Immature natural killer cell (primary cell): ENCODE measurements at places on chromosomes 5 and 9.

DNA sequence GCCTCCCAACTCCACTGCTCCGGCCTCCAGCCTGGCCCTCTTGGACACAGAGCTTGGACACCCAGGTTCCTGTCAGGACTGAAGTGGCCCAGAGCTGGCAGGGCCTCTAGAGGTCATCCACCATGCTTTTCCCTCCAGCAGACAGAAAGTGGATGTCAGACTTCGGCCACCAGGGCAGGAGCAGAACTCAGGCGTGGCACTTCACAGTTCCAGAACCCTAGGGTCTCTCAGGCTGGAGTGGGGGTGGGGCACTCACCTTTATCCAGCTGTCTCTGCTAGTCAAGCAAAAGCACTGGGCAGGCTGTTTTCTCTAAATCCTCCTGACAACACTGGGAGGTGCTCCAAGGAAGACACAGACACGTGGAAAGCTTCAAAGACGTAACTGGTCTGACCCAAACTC, 35.6 kb upstream of the N4BP3 start:
- H3K4me3 ChIP-seq = no peak overlapping the region
- no peak overlapping the region for H3K27ac ChIP-seq
- H3K36me3 ChIP-seq = no peaks in the 10 kb centered on the region
- H3K27me3 ChIP-seq = peaks cover 5% of the 10 kb centered on the region
- H3K4me1 ChIP-seq = no peaks in the 10 kb centered on the region

DNA sequence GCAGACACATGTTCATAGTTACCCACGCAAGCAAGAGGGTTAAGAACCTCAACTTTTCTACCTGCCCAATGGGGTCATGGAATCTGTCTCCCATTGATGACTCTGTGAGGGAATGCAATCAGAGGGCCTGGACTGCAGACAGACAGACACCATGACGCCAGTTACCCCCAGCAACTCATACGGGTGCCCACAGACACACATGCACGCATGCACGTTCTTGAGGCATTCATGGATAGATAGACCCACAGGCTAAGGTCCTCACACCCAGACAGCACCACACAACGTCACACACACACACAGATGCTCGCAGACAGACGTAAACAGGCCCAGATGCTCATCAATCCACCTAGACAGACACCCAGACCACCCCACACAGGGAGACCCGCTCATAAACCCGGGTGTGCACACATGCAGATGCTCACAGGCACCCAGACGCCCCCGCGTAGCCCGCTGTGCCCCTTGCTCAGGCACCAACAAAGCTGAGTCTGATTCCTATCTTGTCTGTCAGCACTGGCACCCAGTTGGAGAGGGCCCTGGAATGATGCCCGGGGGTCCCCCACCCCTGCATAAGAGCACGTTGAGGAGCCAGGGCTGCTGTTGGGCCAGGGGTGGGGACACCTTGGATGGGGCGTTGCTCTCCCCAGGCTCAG, 23.6 kb downstream of the LHX2 start:
- H3K27ac ChIP-seq = no peak overlapping the region
- no peaks in the 10 kb centered on the region for H3K4me1 ChIP-seq
- H3K4me3 ChIP-seq = no peak overlapping the region

GRCh38 chr5:106894964-106895363, 775.8 kb downstream of the EFNA5 start:
- no peaks in the 10 kb centered on the region for H3K4me1 ChIP-seq
- DNase-seq = no peak
- H3K4me3 ChIP-seq = no peak overlapping the region
- H3K36me3 ChIP-seq = no peaks in the 10 kb centered on the region
- no peak overlapping the region for H3K27ac ChIP-seq

GRCh38 chr5:149473441-149473840, 77.8 kb downstream of the CSNK1A1 start:
- no peak for DNase-seq
- no peaks in the 10 kb centered on the region for H3K36me3 ChIP-seq
- H3K4me3 ChIP-seq = no peak overlapping the region
- no peaks in the 10 kb centered on the region for H3K4me1 ChIP-seq
- H3K27ac ChIP-seq = peak overlapping the region; percentile 6

- H3K27me3 ChIP-seq = peaks cover 2% of the 10 kb centered on the region
- no peaks in the 10 kb centered on the region for H3K36me3 ChIP-seq
- DNase-seq = no peak
- H3K4me3 ChIP-seq = no peak overlapping the region
Observed at GRCh38 chr9:108662956-108663355, 192.8 kb downstream of the ACTL7B start.

DNA sequence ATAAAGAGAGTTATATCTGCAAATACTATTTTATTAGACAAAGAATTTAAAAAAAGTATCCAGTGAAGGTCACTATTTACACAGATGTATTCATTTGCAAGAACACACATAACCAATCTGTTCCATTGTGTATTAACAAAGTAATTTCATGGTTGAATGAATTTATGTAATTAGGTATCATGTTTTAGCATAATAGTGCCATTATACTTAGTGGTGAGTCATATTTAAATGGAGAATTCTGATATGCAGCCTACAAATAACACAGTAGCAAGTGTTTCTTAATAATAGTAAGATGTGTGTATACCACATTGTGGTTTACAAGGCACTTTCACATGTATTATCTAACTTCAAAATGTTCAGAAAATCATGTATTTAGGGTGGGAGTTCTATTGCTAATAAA, 1028.5 kb upstream of the ACO1 start:
- H3K27ac ChIP-seq = no peak overlapping the region
- no peaks in the 10 kb centered on the region for H3K4me1 ChIP-seq
- H3K4me3 ChIP-seq = no peak overlapping the region
- no peak for DNase-seq
